ENCODE measurements at places on chromosomes 6 and 20. TPM values are rescaled to one million over a fixed set of nuclear protein-coding genes. Genes with fewer than 3 reads are reported as not detected.

DNA sequence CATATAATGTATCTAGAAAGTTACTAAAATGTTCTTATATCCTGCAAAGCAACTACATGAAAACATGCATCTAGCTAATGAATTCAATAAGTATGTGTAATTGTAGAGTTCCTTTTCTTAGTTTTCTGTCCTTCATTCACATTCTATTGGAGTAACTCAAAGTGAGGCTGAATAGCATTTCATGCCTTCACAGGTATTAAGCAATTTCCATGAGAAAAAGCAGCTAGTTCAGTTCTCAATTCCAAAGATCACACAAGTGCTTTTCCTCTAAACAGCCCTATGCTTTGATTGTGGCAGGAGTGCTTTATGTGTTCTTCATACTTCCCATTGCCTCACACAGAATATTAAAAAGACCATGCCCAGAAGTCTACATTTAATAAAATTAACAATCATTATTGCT, 274.9 kb downstream of the RFPL4B start:
- no peak for DNase-seq

DNA sequence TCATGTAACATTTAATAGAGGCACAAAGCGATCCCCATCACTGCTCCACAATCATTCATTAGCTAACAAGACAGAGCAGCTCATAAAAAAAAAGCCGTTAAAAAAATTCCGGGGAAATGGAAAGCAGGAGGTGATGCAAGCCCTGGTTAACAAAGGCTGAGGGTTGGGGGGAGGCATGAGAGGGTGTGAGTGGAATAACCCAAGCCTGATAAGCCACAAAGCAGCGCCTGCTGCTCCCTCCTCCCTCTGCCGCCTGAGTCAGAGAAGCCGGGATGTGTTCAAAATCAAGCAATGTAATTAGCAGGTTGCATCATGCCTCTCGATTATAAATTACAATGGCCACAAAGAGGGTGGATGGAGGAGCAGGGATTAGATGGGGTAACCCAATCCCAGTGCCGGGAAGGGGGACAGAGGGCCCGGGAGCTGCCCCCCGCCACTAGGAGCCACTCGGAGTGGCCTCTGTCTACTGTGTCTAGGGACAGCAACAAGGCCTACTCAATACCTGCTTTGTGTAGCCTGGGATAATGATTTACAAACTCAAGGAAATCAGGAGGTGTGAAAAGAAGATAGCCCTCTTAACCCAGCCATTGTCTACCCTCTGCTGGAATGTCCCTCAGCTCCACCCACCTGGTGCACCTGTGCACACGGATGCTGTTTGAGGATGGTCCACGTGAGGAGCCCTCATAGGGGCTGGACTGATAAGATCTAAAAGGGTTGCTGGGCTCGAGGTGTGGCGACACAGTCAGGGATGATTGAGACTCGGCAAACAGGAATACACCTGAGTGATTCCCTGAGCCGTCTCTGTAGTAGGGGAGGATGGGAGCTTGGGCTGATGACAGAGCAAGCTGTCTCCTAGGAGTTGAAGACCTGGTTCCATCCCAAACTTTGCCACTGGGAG, 156.9 kb downstream of the VEGFA start:
- DNase-seq, result no peak

DNA sequence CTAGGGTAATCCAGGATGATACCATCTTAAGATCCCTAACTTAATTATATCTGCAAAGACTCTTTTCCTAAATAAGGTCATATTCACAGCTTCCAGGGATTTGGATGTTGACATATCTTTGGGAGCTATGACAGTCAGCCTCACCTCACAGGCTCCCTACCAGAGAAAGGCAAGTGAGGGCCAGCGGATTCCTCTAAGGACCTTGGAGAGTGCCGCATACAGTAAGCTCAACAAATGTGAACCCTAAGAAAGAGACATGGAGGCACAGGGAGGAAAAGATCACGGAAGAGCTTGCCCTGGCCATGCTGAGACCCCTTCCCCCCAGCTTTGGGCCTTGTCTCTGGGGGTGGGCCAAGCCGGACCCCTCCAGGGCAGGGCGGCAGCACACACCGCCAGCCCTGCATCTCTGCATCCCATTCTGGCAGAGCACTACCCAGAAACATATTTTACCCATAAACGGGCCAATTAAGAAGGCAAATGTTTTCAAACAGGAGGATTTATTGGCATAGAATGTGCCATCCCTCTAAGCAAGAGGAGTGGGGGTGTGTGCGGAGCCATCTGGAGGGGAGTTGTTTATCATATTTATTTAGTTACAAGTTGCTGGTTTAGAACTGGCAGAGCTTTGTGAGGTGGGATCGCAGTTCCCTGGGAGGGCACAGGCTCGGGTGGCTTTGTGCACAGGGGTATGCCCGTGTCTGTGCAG, 55.4 kb downstream of the CHMP4B start:
- DNase-seq, result no peak

DNA sequence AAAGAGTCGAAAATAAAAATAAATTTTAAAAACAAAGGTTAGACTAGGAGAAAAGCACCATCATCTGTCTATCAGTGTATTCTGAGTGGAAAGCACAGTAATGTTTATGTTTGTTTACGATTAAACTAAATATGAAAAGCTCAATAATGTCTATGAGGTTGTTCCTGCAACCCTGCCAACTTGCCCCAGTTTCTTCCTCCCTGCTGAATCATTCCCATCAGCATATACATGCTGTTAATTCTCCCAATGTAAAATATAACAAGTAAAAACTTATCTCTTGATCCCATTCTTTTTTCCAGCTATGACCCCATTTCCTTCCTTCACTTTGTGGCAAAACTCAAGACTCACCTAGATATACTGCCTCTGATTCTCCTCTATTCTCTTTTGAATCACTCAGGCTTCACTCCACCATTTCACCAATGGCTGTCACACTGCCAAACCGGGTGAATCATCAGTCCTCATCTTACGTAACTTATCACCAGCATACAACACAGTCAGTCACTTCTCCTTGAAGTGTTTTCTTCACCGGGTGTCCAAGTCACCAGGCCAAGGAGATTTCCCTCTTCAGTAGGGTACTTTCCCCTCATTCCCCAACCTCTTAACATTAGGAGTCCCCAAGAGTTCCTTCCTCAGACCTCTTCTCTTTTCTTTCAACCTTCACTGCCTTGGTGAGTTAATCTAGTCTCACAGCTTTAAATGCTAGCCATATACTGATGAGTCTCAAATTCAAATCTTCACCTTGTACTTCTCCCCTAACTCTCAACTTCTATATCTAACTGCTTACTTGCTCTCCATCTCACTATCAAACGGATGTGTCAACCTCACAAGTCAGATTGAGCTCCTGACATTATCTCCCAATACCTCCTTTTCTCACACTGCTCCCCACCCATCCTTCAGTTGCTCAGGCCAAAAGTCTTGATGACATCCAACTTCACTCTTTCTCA, 6.2 kb downstream of the TMEM242 start:
- DNase-seq, result no peak

GRCh38 chr6:84522135-84522549, 242.3 kb downstream of the TBX18 start:
- no peak for DNase-seq

DNA sequence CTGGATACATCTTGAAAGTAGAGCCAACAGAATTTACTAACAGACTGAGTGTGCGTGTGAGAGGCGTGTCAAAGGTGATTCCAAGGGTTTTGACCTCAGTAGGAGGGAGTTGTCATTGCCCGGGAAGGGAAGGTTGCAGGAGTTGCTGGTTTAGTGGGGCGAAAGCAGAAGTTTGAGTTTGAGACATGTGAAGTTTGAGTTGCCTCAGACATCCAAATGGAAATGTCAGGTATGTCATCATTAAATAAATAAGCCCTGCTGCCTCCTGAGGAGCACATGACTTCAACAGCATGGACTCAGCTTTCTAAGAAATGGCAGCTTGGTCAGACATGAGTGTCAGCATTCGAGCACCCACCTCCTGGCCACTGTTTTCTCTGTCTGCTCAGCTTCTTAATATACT, 26.6 kb upstream of the TGM2 start:
- peak; percentile 28 for DNase-seq

GRCh38 chr6:90860822-90861601, 274.1 kb upstream of the MAP3K7 start:
- no peak for DNase-seq

DNA sequence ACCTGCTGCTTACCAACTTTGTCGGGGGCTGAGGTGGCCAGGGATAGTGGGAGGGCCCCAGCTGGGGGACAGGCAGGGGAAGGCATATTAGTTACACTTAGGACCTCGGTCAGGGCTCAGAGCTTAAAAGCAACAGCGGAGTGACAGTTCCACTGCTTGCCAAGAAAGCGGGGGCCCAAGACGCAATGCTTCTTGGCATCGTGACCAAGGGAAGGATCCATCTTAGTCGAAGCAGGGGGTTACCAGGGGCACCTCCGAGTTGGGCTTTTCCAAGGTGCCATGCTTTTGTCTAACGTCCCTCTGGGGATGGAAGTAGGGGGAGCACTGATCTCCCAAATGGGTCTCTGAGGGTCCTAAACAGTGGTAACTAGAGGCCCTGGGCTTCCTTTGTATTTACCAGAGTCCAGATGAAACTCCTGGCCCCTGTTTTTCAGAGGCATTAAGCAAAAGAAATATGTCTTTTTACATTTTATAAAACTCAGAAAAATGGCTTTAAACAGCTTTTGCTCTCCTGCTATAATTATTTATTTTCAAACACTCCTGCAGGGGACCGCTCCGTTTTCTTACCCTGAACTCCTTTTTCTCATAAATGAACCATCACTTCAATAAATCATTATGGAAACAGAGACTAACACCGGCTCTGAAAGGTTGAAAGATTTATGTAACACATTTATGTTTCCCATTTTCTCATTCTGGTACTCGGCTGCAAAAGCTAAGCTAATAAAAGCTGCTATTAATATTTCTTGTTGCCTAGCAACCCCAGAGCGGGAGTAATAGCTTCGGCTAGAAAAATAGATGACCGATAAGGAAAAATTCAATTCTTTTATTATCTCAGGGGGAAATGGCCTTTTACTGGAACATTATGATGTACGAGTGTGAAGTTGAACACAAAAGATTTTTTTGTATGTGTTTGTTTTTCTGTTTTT, 100.4 kb downstream of the TOX2 start:
- peak; percentile 65 for DNase-seq

DNA sequence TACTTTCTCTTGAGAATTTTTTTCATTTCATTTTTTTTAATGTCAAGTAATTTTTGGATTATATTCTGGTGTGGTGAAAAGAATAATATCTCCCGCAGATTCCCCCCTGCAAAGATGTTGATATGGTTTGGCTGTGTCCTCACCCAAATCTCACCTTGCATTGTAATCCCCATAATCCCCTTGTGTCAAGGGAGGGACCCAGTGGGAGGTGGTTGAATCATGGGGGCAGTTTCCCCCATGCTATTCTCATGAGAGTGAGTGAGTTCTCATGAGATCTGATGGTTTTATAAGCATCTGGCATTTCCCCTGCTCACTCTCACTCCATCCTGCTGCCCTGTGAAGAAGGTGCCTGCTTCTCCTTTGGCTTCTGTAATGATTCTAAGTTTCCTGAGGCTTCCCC, 58.7 kb upstream of the PMEPA1 start:
- DNase-seq, result no peak

GRCh38 chr20:434661-435419, 26.7 kb downstream of the RBCK1 start:
- DNase-seq, result peak; percentile 45

DNA sequence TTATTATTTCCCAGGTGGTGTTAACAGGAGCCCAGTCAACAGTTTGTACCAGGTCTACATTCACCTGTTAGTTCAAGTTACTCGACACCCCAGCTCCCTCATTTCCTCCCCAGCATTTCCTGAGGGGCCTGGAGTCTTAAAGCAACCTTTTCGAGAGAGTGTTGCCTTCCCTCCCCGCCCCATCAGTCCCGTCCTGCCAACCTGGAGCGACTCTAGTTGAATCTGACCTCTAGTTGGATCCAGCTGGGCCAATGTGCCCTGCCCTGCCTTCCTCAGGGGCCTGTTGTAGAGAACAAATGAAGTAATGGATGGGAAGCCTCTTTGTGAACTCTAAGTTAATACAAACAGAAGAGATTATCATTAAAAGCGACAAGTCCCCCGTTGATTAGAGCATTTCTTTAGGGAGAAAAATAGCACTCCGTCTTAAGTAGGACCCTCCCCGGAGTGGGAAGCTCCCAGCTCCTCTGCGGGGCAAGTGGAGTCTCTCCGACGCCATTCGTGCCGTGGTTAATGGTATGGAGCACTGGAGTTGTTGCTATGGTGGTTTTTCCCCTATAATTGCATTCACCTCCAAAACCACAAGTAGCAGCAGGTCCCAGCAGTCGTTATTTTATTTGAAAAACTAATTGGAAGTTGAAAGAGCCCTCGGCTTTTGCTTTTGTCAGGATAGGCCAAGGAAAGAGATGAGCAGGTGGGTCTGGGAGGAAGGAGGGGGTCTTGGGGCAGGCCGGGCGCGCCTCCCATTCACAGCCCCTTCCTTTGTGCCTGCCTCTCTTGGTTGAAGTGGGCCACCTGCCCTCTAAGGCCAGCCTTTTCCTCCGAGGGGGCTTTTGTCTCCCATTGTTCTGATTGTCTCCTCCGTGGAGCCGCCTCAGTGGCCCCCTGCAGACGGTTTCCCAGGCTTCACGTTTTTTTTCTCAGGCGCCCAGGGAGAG, 16.1 kb downstream of the GHRH start:
- DNase-seq, result no peak

GRCh38 chr6:39577446-39578165, 147.6 kb downstream of the KIF6 start:
- DNase-seq, result no peak

DNA sequence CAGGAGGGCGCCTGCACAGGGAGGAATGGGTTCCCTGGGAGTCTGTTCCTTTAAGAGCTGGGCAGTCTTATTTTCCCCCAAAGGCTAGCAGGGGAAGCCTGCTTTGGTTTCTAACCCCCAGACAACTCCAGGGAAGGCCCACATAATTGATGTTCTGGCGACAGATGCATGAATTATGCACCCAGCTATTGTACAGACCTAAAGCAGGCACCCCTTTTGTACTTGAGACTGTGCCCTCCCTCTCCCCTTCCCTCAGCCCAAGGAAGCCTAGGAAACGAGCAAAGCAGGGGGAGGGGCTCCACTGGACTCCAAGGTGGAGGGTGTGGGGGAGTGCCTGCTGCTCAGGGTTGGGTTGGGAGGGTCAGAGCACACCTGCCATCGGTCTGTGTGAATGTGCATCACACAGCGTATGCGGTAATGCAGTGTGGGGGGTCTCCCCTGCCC, 102.1 kb downstream of the KCNB1 start:
- DNase-seq, result no peak

- no peak for DNase-seq
Measured at GRCh38 chr20:51359401-51359800, 183.1 kb downstream of the NFATC2 start.

- no peak for DNase-seq
Measured at GRCh38 chr20:37414224-37415035, 68.5 kb downstream of the SRC start.

Gene NHLRC1
- 2.1 TPM for total RNA-seq

Gene ZNF334
- 0.90 TPM for total RNA-seq

Gene REM1
- 2.7 TPM for total RNA-seq

Gene SLC22A16
- 1.4 TPM for total RNA-seq

Gene C6orf132
- total RNA-seq, result 1.3 TPM

Gene ZSCAN23
- total RNA-seq, result 1.5 TPM

Gene COL10A1
- total RNA-seq, result 0.29 TPM

Gene XRN2
- 55.1 TPM for total RNA-seq

Gene MAP1LC3A
- 48.1 TPM for total RNA-seq
